Activated CD4-positive, alpha-beta T cell treated with anti-CD3 and anti-CD28 coated beads for 1 hour (primary cell): ENCODE measurements at places on chromosomes 4 and X.

- no peak for DNase-seq
Measured at GRCh38 chr4:78951862-78952472, 12.7 kb upstream of the PAQR3 start.

DNA sequence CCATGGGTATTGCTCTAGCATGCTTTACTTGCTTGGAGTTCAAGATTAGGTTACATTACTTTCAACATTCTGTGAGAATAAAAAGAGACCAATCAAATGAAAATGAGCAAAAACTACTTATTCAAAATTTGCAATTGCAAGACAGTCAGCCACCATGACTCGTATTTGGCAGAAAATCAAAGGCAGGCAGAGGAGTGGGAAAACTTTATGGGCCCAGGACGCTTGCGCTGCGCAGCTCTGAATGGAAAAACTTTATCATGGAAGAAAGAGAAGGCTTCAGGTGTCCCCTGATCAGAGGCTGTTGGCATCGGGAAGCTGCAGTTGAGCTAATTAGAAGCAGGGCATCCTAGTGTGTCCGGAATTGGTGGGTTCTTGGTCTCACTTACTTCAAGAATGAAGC, 250.6 kb downstream of the USP46 start:
- no peak for DNase-seq

- no peak for DNase-seq
Measured at GRCh38 chrX:153684467-153685155, 3.1 kb upstream of the SLC6A8 start.

DNA sequence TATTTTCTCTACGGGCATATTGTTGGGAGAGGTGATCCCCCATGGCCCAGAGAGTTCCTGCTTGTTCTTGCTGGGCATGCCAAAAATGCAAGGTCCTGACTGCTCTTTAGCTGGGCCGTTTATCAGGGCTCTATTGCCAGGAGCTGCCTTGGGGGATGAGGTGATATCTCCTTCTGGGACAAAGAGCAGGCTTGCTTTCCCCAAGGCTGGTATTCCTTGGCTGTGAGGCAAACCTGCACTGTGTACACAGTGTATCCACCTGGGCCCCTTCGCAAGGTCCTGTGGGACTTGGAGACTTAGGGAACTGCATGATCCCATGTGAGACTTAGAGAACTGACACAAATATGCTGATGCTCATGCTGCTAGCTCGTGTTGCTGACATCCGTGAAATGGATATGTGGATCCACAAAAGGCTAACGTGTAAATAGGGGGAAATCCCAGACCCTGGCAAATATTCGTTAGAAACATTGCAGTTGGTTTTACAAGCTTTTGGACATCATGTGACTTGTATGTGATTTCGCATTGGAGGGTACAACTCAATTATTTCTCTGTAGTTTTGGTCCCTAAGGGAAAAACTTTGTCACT, 24.4 kb upstream of the ZFX start:
- no peak for DNase-seq

GRCh38 chr4:174742561-174742960, 86.5 kb downstream of the GLRA3 start:
- DNase-seq, result no peak

GRCh38 chr4:151950993-151951670, 190.3 kb upstream of the GATB start:
- DNase-seq, result no peak

- DNase-seq, result no peak
Measured at GRCh38 chrX:132908891-132909290, 49.5 kb downstream of the HS6ST2 start.

DNA sequence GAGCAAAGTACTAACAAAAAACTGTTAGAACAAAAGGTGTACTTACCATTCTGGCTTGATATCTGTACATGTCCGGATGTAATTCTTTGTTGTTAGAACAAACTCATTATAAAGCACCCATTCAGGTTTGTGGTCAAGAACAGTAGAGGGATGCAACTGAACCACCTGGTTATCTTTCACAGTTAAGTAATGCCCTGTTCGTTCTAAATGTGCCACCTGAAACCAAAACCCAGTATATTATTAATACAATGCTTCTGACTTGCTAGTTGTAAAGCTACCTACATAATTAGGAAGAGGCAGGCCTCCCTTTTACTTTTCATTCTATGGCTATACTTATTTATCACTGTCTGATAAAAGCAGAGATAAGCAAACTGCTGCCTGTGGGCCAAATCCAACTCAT, 54.8 kb downstream of the DHX15 start:
- no peak for DNase-seq

DNA sequence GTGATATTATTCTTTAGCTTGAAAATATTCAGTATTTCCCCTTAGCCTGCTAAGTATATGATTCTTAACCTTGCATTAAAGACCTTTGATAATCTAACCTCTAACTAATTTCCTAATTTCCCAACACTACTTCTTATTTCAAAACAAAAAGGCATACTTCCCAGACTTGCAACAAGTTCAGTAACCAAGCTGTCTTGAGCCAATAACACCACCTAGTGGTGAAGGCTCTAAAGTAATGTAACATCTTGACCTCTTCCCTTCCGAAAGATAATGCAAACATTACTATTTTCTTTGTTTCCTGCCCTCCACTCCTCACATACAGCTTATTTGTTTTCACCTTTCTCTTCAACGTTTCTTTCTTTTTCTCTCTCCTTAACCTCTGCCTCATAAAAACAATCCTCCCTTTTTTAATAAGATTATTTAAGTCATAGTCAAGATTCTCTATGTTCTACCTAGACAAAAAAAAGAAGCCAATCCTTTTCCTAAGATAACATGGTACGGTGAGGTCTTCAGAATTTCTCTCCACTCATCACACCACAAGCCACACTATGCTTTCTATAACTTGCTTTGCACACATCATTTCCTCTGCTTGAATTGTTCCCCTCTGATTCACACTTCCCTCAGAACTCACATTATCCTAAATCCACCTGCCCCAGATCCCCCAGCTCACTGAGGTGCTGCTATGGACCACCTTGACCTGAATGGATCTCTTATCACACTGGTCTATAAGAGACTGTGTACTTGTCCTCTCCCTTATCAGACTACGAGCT, 3.5 kb downstream of the FAT1 start:
- no peak for DNase-seq

GRCh38 chrX:38796946-38797345, 4.3 kb upstream of the MID1IP1 start:
- no peak for DNase-seq

- no peak for DNase-seq
Measured at GRCh38 chr4:106971636-106972035, 64.5 kb downstream of the DKK2 start.

DNA sequence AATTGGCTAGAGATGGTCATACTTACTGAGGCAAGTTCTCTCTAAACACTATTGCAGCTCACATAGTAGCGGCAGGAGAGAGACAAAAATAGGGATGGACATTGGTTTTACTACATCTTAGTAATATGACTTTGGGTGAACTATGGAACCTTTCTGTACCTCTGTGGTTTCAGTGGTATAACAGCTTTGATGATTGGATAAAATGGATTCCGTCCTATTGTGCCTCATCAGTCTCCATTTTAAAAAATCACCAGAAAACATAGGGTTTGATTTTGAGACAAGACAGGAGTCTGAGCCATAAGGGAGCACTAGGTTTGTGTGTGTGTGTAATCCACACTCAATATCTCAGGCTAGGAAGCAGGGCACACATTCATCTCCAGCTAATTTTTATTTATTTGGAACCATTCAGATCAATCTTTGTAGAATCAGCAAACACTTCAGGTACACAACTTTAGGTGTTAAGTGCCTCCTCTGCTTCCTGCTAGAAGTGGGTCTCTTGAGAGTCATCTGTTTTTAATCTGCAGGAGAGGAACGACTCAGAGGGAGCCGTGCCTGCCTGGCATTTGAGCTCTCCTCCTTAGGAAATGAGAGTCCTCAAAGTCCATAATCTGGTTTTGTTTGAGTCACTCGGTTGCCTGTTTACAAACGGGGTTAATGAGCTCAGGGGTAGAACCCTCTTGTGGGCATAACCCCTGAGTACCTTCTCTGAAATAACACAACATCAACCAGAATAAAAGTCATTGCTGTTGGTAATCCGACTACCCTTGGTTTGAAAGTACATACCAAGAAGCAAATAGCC, 238.5 kb upstream of the BOD1L1 start:
- no peak for DNase-seq

GRCh38 chr4:2806390-2807355, 13.8 kb downstream of the SH3BP2 start:
- DNase-seq, result no peak

- no peak for DNase-seq
Measured at GRCh38 chrX:133563705-133564104, 148.4 kb upstream of the GPC4 start.

GRCh38 chrX:118325453-118325852, 20.5 kb upstream of the WDR44 start:
- no peak for DNase-seq

DNA sequence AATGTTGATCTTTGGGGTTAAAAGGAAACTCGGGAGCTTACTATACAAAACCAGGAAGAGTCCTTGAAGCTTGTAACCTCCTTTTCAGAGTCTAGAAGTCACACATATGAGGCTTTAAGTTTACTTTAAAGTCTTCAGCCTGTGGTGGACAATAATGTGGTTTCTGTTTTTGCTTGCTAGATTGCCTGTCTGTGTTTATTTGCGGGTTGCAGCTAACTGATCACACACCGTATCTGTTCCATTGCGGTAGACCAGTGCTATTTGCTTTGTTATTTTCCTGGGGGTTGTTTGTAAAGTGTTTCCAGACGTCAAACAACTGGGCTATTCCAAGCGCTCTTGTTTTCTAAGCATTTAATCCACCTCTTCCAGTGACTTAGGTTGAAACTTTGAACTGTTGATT, 143.0 kb upstream of the GYPA start:
- no peak for DNase-seq

DNA sequence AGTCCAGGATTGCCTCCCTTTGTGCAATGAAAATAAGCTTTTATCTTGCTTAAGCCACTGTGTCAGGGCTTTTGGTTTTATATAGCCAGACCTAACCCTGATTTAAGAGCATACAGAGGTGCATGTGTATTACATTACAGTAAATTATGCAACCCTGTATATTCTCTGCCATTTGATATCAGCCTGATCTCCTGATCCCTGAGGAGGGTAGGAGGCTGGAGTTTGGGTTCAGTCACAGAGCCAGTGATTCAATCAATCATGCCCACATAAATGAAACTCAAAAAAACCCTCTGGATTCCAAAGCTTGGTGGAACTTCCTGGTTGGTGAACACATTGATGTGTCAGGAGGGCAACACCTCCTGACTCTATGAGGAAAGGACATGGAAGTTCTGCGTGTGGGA, 7.3 kb upstream of the KLHL8 start:
- no peak for DNase-seq

DNA sequence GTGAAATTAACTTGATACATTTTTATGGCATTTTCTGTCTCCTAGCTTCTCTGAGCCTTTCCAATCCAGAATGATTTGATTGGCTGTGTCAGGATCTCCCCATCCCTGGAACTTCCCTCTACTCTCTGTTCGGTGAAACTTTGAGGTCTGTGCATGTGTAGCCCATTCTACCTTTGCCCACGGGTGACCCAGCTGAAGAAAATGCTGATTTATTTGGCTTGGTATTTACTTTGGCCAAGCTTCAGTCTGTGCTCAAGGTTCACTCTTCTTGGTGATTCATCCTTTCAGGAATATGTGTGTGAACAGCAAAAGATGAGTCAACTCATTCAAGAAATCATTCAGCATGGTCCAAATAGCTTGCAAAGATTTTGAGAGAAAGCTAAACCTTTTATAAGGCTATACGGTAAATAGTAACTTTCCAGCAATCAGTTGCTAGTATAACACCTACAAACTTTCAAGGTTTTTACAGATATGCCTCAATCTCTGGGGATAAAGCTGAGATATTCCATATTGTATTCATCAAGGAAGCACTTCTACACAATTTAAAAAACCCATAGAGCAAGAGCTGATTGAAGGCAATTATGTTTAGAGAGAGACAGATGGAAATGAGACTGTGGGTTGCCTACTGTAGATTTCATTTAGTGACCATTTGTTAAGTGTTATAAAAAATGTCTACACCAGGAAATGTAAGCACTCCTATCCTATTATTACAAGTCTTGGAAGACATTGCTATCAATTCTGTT, 233.9 kb upstream of the CXXC4 start:
- no peak for DNase-seq

DNA sequence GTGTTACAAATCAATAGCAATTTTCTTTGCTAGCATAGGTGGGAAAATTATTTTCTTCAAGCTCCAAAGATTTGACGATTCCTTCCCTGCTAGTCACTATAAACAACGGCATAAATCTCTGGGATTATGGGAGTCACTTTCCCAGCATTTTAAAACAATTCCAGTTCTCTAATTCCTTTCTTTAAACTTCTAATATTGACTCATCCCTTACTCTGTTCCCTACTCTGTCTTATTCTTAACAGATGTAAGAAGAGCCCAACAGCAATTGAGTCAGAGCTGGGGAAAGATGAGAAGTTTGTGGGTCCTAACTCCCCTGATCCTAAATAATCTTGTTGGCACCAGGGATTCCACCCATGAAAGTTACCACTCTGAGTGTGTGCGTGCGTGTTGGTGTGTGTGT, 47.4 kb upstream of the IL21 start:
- no peak for DNase-seq

DNA sequence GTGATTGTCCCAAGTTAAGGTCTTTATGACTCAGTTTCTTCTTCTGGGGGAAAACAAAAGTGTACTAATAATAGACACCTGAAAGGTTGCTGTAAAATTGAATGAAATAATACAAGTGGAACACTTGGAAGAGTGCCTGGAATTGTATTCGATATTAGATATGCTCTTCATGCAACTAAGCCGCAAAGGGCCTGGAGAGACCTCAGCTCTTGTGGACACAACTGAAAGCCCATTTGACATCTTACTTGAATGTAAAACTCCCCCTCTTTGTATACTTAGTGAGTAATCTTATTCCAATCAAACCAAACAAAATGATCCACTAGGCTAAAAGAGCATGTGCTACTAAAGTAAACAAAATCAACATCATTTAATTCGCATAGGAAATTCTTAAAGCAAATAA, 511 bp upstream of the MAP9 start:
- DNase-seq, result no peak
